ENCODE measurements at places on chromosomes 3 and 15.
A peak's percentile ranks its signal among the peaks of the same experiment; 100 is the strongest.

DNA sequence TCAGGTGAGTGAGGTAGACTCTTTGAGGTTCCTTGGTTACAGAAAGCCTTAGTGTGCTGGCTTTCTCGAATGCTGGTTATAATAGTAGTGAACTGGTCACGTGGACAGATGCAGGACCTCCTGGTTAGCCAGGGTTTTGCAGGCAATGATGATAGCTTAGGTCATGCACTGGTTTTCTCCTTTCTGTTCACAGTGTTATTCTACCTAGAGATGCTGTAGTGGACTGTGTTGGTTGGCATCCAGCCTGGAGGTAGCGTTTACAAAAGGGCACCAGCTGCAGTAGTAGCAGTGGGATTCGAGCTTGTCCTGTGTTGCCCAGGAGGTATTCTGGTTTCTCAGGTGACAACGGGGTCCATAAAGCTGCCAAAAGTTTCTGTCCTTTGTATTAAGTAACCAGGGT, 27.0 kb downstream of the PCCB start:
- no peaks in the 10 kb centered on the region for H3K27me3 ChIP-seq
- peaks cover 66% of the 10 kb centered on the region for H3K36me3 ChIP-seq
- no peak for DNase-seq

- H3K36me3 ChIP-seq, result peaks cover 43% of the 10 kb centered on the region
- peak overlapping the region; percentile 75 for H3K27ac ChIP-seq
- no peaks in the 10 kb centered on the region for H3K27me3 ChIP-seq
- no peak overlapping the region for H3K4me3 ChIP-seq
These were observed 14.0 kb downstream of the RUBCN start for GRCh38 chr3:197722734-197723133.

DNA sequence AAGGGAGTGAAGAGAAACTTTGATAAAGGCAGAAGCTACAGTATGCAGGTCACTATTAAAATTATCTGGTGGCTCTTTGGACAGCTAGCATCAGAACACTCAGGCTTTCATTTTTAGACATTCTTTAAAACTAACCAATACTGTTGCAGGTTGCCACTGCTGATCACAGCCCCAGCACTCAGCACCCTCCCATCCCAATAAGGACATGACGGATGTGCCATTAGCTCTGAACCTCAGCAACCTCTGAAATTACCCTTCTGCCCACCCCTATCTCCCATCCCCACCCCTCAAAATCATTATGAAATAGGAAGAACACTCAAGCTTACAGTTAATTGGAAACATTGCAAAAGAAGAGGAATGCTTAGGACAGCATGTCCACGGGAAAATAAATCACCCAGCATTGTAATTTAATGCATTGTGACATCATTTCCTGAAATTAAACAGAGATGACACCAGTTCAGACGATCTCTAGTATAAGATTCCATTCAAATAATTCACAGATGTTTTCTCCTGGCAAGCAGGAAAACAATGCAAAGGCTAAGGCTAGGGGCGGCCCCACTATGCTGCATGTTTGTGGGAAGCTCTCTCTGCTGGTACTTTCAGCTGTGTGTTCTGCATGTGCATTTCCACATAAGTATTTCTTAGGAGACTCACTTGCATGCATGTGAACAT, 71.6 kb downstream of the MEIS2 start:
- H3K4me1 ChIP-seq, result no peaks in the 10 kb centered on the region
- H3K27me3 ChIP-seq, result no peaks in the 10 kb centered on the region
- no peaks in the 10 kb centered on the region for H3K36me3 ChIP-seq
- H3K4me3 ChIP-seq, result no peak overlapping the region
- DNase-seq, result no peak

DNA sequence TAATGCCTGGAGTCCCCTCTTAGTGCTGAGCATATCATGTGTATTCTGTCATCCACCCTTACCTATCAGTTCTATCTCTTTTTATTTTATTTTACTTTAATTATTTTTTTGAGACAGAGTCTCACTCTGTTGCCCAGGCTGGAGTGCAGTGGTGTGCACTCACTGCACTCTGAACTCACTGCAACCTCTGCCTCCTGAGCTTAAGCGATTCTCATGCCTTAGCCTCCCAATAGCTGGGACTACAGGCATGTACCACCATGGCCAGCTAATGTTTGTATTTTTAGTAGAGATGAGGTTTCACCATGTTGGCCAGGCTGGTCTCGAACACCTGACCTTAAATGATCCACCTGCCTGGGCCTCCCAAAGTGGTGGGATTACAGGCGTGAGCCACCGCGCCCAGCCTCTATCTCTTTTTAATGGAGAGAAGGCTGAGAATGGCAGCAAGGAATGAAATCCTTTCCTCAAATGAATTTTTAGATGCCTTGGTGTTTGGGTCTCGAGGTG, 11.4 kb downstream of the SACM1L start:
- H3K27me3 ChIP-seq, result no peaks in the 10 kb centered on the region
- H3K4me1 ChIP-seq, result peaks cover 11% of the 10 kb centered on the region
- no peak overlapping the region for H3K4me3 ChIP-seq

DNA sequence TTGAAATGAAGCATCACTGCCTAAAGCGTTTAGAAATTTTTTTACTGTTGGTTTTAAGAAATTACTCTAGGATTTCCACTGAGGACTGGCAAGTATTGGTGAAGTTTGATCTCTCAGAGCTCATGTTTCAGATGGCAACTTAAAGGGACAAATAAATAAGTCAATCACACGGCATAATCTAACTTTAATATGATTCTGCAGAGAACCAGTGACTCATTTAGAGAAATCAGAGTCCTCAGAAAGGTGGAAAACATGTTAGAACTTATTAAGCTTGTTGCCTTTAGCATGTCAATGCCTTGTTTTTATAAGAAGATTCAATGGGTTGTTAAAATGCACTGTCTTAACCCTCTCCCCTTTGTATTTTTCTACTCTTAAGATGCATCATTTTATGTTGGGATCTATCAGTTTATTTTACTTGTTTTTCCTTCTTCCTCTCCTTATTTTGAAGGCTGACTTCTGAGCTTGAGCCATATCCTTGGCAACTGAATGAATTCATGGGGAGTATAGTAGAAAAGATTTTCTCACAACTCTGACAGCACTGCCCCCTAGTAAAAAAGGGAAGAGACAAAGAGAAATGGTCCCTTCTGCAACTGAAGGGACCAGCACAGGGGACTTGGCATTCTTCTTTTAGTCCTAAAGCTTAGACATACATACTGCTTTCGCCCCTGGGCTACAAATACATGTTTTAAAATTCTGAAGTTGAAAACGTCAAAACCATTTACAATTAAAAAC, 431.2 kb downstream of the LPP start:
- H3K27me3 ChIP-seq, result no peaks in the 10 kb centered on the region
- peak overlapping the region; percentile 60 for H3K27ac ChIP-seq
- peaks cover 27% of the 10 kb centered on the region for H3K4me1 ChIP-seq
- DNase-seq, result no peak
- H3K36me3 ChIP-seq, result no peaks in the 10 kb centered on the region

All from stimulated activated naive B cell treated with anti-CD40 and anti-IgM and Interleukin-4, amounts not matched to agents 10 μg/mL and 1 μg/mL and 100 μg/mL, for 72 hours (primary cell).